CD8-positive, alpha-beta memory T cell (primary cell): ENCODE measurements at places on chromosomes 5 and 9.

GRCh38 chr5:136200130-136200529, 7.2 kb upstream of the SMIM32 start:
- DNase-seq, result no peak

DNA sequence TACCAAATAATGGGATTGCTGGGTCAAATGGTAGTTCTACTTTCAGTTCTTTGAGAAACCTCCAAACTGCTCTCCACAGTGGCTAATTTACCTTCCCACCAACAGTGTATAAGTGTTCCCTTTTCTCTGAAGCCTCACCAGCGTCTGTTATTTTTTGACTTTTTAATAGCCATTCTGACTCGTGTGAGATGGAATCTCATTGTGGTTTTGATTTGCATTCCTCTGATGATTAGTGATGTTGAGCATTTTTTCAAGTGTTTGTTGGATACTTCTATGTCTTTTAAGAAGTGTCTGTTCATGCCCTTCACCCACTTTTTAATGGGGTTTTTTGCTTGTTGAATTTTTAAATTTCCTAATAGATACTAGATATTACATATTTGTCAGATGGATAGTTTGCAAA, 28.4 kb upstream of the SUSD1 start:
- DNase-seq, result no peak

DNA sequence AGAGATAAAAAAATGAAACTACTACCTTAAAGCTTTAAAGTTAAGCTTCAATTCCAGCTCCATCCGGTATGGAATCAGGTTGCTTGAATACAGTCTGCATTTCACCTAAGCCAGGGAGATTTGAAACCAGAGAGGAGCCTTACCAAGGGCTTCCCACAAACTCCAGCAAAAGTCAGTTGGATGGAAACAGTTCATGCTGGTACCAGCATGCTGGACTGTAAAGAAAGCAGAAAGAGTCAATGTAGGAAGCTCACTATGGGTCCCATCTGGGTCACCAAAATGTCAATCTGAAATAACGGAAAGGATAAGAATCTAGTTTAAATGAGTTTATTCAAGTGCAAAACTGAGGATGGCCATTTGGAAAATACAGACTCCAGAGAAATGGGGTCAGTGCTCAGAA, 65.3 kb downstream of the CDO1 start:
- no peak for DNase-seq

DNA sequence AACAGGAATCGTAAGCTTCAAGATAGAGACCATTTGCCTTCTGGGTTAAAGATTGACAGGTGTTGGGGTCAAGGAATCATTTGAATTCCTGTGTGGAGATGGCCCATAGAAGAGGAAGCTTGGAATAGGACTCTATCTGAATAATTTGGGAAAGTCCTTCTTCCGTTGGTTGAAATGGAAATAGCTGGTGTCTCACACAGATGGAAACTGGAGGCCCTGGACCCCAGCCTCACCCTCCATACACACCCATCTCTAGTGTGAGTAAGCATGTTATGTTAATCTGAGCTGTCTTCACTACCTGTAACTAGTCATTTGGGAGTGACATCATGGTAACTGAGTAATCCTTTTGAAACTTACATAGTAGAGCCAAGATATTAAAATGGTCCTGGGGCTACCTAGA, 184.4 kb downstream of the CD180 start:
- DNase-seq, result no peak
